ENCODE measurements at places on chromosomes 7 and 10.

- no peak for DNase-seq
Measured at GRCh38 chr10:69093933-69094332, 6.0 kb downstream of the SRGN start.

DNA sequence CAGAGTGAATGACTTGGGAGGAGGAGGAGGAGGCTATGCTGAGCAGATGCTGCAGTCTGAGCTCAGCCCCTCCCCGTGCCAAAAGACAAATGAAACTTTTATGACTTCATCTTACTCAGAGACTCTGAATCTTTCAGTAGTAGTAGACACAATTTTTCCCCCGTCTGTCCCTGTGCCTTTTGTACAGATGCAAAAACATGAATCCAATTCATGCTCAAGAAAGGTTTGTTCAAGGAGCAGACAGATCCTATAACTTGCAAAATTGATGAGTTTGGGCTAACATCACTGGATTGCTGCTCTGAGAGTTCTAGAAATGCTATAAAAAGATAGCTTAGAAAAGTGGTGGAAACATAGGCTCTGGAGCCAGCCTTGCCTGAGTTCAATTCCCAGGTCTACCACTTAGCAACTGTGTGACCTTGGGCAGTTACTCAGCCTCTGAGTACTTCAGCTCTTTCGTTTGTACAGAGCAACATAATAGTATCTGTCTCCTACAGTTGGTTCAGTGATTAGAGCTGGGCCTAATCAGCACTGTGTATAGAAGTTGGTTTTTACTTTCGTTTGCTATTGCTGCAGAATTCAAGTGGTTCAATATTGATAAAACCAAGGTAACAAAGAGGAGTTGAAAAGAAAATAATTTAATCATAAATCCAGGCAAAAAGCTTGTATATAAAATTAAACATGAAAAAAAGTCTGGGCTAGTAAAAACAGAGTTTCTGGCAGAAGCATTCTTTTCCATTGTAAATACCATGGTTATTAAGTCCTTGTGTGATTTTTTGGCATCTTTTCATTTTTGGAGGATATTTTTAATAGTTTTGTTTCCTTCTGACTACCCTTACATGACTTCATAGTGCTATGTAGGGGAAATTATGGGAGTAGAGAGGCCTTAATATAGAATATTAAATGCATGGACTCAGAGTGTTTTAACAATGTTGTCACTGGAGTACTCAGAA, 174.2 kb upstream of the ZNF32 start:
- no peak for DNase-seq

DNA sequence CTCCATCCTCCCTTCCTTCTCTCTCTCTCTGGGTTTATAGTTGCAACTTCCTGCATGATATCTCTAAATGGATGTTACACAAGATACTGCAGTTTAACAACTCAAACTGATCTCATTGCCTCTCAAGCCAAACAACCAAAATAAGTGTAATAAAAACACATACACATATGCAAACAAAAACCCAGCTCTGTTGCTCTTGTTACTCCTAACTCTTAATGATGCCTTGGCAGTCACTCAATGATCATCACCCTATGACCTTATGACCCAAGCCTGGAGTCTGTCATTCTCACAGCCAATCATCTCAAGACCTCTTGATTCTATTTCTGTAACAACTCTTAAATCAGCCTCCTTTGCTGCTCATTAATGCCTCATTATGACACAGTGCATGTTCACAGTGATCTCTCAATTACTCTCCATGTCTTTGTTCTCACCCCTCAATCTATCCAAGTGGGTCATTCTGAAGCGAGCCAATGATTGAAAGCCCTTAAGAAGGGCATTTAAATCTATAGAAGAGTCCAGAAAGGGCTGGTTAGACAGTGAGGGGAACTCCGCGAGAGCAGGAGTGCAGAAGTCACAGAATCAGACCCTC, 210.9 kb downstream of the INHBA start:
- DNase-seq: no peak

GRCh38 chr10:29948881-29949355, 110.5 kb downstream of the JCAD start:
- DNase-seq: no peak

DNA sequence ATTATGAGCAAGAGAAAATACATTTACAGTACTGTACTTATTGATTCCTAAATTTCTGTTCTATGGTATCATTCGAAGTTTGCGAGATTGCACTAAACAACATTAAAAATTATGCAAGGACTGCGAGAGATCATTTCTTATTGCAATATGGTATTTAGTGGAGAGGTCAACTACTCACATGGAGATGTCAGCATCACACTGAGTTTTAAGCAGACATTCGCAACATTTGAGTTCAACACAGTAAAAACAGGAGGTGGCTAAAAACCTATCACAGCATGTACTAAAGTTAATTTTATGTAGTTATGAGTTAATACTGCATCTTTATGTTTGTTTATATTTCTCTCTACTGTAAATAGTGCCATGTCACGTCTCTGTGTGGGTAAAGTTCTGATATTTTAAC, 53.5 kb downstream of the JMJD1C start:
- no peak for DNase-seq

GRCh38 chr7:128831178-128831993, 1.2 kb downstream of the FLNC start:
- DNase-seq: no peak

DNA sequence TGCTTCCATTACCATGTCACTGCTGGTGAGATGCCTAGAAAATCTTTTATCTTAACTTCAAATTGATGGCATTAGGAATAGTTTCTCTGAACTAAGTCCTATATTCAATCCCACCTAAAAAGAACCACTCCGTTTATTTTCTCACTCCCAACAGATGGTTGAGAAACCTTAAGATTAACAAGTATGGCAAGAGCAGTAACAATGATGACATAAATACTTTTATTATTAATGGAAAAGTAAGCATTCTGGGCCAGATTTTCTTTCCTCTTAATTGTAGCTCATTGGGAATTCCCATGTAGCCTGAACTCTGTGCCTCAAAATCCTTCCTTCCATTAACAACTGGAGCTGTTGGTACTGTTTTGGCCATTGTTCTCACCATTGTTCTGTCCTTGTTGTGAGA, 21.1 kb upstream of the FAM13C start:
- no peak for DNase-seq

GRCh38 chr7:76515999-76516443, 5.7 kb downstream of the UPK3B start:
- DNase-seq: no peak

DNA sequence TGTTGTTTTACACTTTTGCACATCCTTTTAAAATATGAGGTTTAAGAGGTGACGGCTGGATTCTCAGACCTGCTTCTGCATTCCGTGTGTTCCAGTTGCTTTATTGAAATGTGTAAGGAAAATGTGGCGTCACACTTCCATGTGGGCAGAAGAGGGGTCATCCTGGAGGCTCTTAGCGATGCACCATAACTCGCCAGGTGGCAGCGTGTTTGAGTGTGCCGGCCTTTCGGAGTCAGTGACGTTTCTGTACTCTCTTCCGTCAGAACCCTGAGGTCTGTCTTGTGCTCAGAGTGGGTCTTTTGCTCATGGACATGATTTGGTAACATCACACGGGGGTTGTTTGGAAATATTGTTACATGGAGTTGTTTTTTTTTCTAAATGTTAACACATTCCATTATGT, 9.1 kb downstream of the PPP2R2D start:
- DNase-seq: no peak

GRCh38 chr7:128407233-128407589, 2.6 kb downstream of the IMPDH1 start:
- DNase-seq: no peak

DNA sequence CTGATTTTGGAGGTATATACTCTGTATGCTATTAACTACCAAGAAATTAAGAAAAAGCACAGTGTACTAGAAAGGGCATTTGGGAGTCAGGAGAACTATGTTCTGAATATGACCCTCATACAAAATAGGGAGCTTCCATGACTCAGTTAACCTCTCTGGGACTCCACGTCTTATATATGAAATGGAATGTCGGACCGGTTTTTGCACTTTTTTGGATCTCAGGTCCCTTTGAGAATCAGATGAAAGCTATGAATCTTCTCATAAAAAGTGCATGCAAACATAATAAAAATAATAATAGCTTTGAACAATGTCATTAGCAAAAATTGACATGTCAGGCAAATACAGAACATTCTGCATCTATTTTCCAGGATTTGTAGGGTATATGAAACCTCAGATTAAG, 113.0 kb downstream of the ARID5B start:
- DNase-seq: no peak

DNA sequence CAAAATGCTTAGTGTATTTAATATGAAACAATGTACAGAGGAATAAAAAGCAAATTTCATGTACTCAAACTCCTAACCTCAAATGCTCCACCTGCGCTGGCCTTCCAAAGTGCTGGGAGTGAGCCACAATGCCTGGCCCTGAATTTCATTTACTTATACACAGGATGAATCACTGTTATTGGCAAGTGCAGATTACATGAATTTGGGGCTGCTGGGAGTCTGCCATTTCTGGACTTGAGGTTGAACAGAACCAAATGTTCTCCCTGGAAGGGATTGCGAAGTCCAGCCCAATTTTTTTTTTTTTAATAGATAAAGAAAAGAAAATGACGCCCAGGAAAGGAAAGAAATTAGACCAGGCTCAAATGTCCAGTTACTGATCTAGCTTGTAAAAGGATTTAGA, 6.8 kb upstream of the CSTF2T start:
- DNase-seq: peak; percentile 67

DNA sequence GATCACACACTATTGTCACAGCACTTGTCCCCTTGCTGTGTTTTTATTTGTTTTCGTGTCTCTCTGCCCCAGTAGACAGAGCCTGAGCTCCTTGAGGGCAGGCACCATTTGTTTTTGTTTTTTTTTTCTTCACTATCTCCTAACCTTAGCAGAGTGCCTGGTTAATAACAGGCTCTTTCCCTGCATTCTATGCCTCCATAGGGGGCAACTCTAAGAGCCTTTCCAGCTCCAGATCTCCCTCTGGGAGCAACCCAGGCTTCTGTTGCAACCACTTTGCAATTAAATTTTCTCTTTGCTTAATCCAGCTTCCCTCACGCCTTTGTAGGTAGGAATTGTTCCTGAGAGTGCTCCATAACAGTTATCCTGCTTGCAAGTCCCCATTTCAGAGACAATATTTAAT, 148.4 kb downstream of the PLXDC2 start:
- DNase-seq: no peak

DNA sequence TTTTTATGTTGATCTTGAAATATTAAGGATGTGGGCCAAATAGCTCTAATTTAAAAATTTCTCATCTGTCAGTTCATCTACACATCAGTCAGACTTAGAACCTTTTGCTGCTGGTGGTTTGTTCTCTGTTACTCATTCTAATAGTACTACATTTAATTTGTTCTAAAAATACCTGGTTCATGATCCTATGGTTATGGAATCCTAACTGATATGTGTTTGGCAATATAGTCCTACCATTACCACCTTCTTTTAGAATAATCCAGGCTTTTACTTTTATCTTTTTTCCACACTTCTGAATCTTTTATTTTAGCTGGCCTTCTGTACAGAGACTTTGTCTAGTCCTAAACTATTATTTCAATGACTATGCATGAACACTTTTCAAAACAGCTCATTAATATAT, 116.9 kb downstream of the SVOPL start:
- DNase-seq: no peak

DNA sequence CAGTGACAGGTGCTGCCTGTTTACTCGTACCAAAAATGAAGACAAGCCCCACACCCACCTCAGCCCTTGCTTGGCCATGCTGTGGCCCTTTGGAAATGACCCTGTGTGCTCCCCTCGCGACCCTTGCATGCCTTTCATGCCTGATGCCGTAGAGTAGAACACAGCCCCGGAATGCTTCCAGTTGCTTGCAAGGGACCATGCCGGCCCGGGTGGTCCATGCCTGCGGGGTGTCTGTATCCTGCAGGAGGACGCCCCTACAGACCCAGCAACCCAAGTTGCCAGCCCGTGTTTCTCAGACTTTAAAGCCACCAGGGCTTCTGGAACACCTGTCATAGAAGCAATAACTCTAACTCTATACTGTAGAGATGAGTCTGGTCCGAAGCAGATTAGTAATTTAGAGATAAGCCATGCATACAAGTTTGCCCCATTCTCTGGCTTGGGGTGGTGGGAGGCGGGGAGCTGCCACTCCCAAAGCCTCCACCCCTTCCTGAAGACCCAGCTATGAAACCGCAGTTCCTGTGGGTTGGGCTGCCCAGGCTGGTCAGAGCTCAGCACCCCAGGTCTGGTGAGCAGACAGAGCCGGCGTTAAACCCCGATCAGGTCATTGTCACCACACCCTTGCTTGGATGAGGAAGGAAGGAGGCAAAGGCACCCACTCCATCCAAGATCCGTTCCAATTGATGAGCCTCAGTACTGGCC, 143.5 kb downstream of the ADCY1 start:
- DNase-seq: no peak

- DNase-seq: no peak
Measured at GRCh38 chr10:73413108-73413527, 740 bp downstream of the ANXA7 start.

GRCh38 chr7:31648288-31648687, 38.7 kb upstream of the PPP1R17 start:
- no peak for DNase-seq

DNA sequence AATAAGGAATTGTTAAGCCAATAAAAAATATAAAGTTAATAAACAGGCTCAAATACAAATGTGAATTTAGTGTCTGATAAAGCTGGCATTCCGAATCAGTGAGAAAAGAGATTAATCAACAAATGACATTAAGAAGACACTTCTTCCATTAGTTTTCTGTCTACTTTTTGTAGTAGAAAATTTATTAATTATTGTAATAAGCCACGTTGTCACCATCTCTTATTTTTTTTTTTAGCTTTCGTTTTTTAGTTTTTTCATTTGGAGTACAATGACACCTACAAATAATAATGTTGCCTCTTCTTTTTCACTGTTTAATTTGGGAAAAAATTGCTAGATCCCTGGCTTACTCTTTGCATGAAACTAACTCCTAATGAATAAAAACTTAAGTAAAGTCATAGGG, 46.8 kb upstream of the STEAP1B start:
- DNase-seq: no peak

DNA sequence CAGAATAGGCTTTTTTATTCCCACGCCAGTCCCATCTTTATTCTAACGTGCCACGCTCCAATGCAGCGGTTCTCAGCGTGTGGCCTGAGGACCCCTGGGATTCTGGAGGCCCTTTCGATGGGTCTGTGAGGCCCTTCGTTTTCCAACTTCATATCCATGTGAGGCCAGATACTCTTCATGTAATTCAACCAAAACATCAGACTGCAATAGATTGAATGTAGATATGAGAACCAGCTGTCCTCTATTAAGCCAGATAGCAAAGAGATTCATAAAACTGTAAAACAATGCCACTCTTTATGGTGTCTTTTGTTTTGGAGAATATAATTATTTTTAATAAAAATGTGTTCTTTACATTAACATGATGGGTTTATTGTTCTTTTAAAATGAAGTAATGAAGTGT, 53.2 kb upstream of the KMT2C start:
- DNase-seq: no peak

GRCh38 chr10:18290651-18291313, 150.6 kb downstream of the CACNB2 start:
- DNase-seq: no peak

- DNase-seq: no peak
Measured at GRCh38 chr10:6233725-6234277, 31.1 kb downstream of the PFKFB3 start.

All from sciatic nerve (tissue), 2 donors.